Stimulated activated CD8-positive, alpha-beta memory T cell treated with anti-CD3 and anti-CD28 coated beads, Interleukin-7, amount 100 ng/mL, for 1 hour (primary cell): ENCODE measurements at places on chromosomes 7 and 10.

- no peak for DNase-seq
Measured at GRCh38 chr10:94402843-94403379, 570 bp downstream of the TBC1D12 start.

- no peak for DNase-seq
Measured at GRCh38 chr7:100079024-100079560, 2.4 kb downstream of the ZNF3 start.

GRCh38 chr10:31034098-31034909 is 2.6 kb upstream of the ZNF438 start:
- no peak for DNase-seq

GRCh38 chr7:2728316-2729030 is 40.5 kb downstream of the AMZ1 start:
- no peak for DNase-seq

GRCh38 chr10:109966961-109967738 is 40.6 kb upstream of the ADD3 start:
- DNase-seq = no peak

- no peak for DNase-seq
Measured at GRCh38 chr7:41093141-41093540, 609.7 kb downstream of the INHBA start.

GRCh38 chr10:77716458-77717317 is 79.1 kb upstream of the KCNMA1 start:
- DNase-seq = no peak

DNA sequence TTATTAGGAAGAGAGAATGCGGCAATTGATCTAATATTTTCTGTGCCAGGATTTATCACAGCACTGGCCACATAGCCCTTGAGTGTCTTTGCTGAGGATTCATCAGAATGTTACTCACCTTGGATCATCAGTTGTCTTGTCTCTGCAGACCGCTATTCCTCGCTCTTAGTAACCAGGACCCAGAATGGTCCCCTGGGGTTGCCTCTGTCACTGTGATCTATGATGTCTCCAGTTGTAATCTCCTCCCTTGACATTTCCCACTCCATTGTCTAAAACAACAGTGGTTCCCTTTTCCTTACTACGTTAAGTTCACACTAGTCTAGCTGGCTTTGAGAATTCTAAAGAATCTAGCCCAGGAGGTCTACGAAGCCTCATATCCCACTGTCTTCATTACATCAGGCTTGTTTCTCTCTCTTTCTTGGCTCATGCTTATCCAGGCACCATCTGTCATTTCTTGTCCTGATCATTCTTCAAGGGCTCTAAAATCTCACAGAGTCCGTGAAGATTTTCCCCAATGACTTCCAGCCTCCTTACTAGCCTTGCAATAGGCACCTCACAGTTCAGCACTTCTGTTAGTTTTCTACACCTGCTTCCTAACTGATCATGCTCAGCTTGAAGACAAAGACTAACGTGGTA is 125.8 kb downstream of the CUBN start:
- no peak for DNase-seq

DNA sequence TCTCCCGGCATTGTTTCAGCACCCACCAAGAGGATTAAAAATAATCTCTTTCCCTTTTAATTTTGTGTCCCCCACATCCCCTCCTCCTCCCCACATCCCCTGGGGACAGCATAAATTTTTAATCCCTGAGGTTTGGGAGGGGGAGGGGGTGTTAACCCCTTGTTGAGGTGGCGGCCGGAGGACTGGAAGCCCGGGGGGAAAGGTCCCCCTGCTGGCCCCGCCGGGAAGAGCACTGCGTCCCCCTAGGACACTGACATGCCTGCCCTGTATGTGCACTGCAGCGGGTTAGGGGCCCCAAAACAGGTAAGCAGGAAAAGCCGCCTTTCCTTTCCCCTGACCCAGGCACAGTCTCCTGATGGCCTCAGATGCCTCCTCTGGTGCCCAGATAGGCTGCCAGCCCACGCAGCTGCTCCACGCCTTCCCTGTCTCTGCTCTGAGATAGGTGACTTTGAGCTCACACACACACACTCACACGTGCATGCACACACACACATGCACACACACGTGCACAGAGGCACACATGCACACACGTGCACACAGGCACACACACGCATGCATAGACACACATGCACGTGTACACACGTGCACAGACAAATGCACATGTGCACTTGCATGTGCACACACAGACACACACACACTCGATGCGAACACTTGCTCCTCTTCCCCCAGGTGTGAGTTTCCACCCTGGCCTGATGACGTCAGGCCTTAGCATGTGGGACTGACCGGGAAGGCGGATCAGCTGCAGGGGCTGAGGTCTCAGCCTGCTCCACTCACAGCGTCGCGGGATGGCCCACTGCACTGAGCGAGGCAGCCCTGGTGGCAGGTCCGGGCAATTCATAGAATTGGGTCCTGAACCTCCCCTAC is 12.3 kb downstream of the CNPY1 start:
- no peak for DNase-seq

GRCh38 chr10:86254081-86254480 is 112.5 kb downstream of the GRID1 start:
- no peak for DNase-seq

GRCh38 chr7:137695942-137696341 is 150.8 kb downstream of the DGKI start:
- no peak for DNase-seq

DNA sequence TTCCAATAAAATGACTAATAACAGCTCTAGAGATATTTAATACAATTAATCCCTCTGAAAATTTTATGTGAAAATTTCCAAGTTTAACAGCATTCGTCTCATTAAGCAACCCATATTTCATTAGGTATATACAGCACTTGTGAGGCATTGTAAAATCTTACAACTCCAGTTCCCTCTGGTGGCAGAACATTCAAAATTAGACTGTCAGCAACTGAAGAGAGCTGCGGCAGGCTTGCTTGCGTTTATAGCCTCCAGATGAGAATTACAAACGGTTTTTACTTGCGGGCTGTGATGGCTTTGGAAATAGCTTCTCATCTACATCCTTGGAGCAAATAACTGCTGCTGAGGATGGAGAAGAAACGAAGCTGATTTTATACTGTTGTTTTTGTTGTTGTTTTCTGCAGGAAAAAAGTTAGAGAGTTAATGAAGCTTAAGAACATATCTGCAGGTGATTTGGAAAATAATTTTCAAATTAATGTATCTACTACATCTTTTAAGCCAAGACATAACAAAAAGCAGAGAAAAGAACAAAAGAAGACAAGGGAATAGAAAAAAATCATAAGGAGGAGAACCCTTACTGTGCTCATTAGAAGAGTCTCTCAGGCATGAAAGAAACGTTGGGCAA is 171.3 kb downstream of the MAGI2 start:
- DNase-seq = no peak
